ENCODE measurements at places on chromosomes 7 and 10.
A peak's percentile ranks its signal among the peaks of the same experiment; 100 is the strongest.

DNA sequence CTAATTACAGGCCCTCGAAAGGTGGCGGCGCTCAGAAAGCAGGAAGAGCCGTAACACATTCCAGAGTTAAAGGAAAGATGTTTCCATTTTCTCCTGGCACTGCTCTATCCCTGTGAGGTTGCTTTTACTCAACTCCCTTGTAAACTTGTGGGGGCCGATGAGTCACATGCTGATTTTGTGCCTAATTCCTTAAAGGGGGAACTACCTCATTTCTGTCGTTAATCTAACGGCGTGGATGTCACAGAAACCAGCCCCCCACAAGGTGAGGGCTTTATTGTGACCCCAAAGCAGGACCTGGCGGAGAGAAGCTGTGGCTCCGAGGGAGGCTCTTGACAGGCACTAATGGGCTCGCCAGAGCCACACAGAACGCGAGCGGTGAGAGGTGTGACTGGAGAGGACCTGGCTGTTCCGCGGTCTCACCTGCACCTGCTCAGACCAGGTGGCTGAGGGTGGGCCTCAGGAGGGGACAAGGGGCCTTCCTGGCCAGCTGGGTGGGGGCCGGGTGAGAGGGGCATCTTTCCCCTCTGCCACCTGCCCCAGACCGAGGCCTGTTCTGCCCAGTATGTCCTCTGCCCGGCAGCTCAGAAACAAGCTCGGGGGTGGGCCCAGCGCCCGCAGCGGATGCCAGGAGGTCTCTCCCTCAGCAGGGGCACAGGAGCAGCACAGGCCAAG, 50.9 kb downstream of the CALML3 start:
- no peak for DNase-seq

DNA sequence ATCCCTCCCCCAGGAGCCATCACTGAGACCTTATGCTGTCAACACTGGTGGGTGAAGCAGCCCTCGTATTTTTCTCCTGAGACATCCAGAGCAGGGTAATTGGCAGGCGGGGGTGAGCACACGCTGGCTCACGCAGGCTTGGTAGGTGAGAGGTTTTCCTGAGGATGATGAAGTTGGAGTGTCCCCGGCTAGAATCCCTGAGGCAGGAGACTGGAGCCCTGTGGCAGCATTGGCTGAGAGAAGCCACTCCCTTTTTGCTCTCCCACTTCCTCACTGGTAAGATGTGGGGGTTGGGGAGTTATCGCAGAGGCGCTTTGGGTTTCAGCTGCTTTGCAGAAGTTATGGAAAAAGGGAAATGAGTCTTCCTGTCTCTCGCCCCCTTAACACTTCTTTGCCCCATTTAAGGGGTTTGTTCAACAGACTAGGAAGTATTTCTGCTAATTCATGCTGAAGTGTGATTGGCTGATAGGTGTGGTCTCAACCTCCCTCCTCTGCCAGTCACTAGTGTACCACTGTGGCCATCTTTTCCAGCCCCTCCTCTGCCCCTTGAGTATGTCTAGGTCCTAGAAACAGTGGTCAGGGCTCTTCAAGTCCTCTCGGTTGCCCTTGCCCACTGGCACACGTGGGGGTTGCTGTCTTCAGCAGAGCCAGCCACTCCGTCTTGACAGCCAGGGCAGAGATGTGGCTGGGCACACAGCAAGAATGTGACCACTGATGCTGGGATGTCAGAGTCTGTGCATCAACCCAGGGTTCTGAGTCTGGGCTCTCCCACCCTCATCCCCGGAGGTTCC, 5.7 kb downstream of the ARPC1B start:
- peak; percentile 66 for DNase-seq

DNA sequence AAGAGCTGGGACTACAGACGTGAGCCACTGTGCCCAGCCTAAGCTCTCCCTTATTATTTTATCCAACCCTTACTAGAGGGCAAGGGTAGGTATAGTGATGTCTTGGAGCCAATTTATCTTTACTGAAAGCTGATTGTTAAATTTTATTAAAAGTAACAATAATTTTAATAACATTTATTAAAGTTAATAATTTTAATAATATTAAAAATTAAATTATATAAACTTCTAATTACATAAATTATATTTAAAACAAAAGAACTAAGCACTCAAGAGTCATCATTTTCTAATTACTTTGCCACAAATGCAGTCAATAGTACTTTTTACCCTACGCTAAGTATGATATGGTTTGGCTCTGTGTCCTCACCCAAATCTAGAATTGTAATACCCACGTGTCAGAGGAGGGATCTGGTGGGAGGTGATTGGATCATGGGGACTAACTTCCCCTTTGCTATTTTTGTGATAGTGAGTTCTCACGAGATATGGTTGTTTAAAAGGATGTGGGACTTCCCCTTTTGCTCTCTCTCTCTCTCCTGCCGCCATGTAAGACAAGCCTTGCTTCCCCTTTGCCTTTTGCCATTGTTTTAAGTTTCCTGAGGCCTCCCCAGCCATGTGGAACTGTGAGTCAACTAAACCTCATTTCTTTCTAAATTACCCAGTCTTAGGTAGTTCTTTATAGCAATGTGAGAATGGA, 58.4 kb upstream of the ETV1 start:
- no peak for DNase-seq

DNA sequence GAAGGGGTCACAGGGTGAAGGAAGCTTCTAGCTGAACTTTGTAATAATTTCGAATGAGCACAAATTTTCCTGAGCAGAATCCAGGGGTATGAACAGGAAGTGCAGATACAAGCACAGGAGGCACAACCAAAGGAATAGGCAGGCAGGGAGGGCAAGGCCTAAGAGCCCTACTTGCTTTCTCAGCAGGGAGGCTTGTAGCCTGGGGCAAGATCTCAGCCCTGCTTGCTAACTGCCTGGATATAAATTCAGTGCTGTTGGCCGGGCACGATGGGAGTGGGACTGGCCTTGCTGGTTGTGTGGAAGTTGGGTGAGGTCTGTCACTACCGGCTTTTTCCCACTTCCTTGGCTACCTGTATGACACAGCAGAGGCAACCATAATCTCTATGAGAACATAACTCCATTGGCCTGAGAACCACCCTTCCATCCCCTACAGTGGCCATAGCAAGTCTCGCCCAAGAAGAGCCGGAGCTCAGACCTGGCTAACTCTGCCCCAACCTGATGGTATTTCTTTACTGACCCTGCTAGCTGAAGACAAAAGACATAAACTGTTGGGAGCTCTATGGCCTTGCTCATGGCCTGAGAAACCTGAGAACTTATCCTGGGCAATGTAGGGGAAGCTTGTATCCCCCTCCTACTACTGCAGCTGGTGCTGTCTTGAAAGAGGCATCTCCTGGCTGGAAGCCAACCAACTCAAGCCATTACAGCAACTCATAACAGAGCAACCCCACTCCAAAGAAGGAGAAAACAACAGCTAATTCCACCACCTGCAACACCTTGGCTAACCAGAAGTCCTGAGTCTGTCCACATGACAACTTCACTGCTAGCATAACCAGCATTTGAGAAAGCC, 27.6 kb downstream of the CLDN12 start:
- DNase-seq: peak; percentile 36

DNA sequence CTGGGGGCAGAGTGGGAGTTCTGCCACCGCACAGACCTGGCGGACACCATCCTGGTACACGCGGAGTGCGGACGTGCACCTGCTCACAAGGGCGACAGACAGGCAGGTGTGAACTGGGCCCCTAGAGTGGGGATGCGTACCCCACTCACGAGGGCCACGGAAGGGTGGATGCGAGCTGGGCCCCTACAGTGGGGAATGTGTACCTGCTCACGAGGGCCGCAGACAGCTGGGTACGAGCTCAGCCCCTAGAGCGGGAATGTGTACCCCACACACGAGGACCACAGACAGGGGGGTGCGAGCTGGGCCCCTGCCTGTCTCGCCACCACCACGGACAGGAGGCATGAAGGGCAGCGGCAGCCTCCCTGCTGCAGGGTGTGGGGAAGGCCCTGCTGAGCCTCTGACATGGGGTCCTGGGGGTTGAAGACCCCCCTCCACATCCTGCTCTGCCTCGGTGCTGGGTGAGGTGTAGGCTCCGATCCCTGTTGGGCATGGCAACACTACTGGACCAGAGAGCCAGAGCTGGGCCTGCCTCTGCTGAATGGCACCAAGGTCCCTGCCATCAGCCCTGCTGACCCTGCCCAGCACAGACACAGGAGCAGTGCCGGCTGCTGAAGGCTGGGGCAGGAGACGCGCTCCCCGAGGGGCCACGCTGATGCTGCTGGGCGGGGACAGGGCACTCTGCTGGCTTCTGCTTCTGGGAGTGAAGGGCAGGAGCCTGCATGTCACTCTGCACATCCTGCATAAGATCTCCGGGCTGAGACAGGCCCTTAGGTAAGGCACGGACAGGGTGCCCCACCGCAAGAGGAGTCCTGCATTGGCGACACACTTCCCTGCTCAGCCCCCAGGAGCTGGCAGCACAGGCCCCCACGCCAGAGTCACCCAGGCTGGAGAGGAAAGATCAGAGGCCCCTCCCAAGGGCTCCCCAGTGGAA, 259.2 kb downstream of the MAD1L1 start:
- DNase-seq: no peak

GRCh38 chr7:149261316-149261828, 624 bp upstream of the ZNF783 start:
- no peak for DNase-seq

DNA sequence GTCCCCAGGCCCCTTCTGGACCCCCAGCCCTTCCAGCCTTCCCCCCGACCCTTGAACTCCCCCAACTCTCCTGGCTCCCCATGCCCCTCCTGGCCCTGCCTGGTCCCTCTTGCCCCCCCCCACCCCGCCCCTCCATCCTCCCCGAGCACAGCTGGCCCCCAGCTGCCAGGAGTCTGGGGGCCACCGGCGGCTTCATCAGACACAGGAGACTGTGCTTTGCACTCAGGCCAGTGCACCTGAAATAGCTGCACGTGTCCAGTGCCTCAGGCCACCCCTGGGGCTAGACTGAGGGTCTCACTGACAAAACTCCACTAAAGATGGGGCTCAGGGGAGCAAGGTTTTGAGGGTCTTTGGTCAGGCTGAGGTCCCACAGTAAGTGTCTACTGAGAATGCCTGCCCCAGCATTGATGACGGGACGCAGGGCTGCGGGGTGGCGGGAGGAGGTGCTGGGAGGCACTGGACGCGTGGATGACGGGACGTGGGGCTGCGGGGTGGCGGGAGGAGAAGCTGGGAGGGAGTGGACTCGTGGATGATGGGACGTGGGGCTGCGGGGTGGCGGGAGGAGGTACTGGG, 6.5 kb downstream of the FOXL3 start:
- DNase-seq: no peak

DNA sequence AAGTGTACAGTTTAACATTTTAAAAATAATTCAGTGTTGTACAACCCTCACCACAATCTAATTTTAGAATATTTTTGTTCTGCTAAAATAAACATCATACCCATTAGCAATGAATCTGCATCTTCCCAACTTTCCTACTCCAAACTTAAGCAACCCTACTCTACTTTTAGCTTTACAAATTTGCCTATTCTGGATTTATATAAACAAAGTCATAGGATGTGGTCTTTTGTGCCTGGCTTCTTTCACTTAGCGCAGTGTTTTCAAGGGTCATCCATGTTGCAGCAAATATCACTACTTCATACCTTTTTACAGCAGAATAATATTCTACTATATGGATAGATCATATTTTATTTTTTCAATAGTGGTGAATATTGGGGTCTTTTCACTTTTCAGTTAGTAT, 18.9 kb downstream of the CALML3 start:
- DNase-seq: no peak

DNA sequence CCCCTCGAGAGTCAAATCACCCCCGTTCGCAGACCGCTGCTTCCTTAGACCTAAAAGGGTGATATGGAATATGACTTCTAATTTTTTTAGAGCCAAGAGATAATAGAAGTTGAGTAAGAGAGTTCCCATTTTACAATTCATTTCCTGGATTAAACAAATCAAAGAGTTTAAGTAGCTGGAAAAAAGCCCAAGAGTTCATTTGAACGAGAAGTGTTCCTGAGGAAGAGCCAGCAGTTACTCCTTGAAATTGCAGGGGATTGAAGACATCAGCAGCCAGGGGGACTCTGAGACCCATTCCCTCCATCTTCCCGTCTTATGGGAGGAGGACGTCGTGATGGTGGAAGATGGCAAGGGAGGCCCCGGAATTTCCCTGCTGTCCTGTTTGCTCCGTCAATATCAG, 277.0 kb downstream of the WDR11 start:
- DNase-seq: no peak

- no peak for DNase-seq
These were observed 59.0 kb upstream of the NPVF start for GRCh38 chr7:25287291-25287690.

DNA sequence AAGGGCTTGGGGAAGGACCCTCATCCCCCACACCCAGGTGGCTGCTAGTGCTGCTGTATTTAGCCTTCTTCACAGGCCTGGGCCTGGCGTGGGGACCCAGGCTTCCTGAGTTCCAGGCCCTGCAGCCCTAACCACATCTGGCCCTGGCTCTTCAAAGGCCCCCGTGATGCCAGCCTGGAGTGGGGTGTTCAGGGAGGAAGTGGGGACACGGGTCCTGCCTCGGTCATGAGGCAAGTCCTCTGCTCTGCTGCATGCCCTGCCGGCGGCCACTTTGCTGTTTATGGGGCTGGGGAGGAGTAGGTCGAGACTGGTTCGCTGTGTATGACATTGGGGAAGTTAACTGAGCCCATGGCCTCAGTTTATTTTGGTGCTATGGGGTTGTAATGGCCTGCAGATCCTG, 8.5 kb upstream of the AQP1 start:
- DNase-seq: no peak

DNA sequence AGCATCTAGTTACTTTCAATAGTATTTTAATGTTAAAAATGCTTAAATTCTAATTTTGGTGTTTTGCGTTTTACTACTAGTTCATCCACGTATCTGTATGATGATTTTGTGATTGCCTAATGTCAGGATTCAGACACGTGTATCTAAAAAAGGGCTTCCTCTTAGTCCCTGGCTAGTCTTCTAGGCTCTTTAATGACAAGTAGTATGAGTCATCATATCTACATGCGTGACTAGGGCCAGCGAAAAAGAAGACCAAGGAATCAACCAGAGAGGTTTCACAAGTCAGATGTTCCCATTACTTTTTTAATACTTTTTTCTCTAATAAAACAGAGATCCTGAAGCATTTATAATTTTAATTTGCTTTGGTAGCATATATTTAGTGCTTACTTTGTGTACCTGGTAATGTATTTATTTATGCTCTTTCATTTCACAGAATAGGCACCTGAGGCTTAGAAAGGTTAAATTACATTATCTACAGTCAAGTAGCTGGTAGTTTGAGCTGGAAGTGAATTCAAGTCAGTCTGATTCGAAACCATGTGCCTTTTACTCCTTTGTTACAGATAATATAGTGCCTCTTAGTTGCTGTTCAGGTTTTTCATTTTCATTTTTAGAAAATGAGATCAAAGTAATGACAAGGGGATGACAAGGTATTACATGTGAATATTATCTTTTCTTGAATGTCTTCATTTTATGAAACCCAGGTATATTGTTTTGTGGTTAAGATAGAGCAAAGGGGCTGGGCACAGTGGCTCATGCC, 140.3 kb downstream of the FOXP2 start:
- DNase-seq: no peak

DNA sequence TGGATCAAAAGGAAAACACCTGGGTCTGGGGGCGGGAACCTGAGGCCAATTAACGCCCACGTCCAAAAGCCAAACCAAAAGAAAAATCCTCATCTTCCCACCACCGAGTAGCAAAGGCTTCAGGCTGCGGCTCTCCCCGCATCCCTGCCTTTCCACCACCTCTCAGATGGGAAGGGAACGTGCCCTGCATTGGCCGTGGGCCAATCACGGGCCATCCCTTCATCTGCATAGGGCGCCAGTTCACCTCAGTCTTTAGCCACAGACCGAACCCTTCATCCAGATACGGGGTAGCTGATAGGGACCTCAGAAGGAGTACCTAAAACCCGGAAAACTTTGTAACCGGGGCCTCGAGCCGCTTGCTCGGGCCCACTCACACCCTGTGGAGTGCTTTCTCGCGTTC, 626 bp downstream of the PRPF18 start:
- no peak for DNase-seq
